ENCODE measurements at places on chromosomes 5 and 9. TPM values are rescaled to one million over a fixed set of nuclear protein-coding genes. Genes with fewer than 3 reads are reported as not detected.

The CD274 gene
- total RNA-seq = 0.62 TPM

- DNase-seq = peak; percentile 49
These were observed 47.0 kb downstream of the OLFM1 start for GRCh38 chr9:135134268-135135022.

- DNase-seq = peak; percentile 74
These were observed 15.6 kb upstream of the DAB2 start for GRCh38 chr5:39440192-39440957.

DNA sequence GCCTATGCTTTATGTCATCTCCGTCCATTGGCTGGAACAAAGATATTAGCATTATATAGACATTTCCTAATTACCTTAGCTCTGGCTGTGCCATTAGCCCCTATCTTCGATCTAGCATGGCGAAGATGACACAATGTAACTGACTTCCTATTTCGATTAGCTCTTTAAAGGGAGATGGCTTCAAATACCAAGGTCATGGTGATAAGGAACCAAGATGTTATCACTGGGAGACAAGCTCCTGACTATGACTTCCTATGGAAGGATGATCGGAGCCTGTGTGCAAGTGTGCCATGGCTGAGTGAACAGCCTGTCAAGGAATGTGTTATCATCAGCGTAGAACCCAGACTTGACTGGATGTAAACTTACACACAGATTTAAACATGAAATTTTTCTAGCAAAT lies 602.1 kb downstream of the PSAT1 start:
- DNase-seq = no peak

- DNase-seq = peak; percentile 67
These were observed 51.1 kb downstream of the C9orf152 start for GRCh38 chr9:110156902-110157301.

The BTNL9 gene
- 5.3 TPM for total RNA-seq

- DNase-seq = no peak
These were observed 44.9 kb upstream of the RAPGEF6 start for GRCh38 chr5:131679911-131680310.

DNA sequence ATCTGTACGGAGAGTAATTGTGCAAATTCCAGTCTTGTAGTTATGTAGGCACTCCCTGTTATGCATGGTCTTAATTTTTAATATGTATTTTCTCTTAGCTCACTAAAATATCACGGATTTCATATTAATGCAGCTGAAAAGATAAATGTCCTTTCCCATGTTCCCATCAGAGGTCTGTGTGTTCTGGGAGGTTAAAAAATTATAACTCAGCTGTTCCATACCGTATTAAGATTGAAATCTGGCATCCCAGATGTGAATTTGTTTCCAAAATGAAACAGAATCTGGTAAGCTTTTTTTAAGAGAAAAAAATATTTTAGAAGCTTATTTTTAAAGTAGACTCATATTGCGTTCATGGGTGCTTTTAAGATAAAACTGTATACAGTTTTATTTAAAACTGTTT lies 44.3 kb downstream of the SEMA6A start:
- peak; percentile 83 for DNase-seq

The PCDHB2 gene
- 3.2 TPM for total RNA-seq

The SLC25A48 gene
- 0.18 TPM for total RNA-seq

GRCh38 chr9:21119093-21119770 lies 22.4 kb downstream of the IFNW1 start:
- peak; percentile 56 for DNase-seq

GRCh38 chr5:112923148-112923917 lies 1.3 kb upstream of the REEP5 start:
- peak; percentile 29 for DNase-seq

GRCh38 chr5:113036826-113037225 lies 60.2 kb downstream of the DCP2 start:
- no peak for DNase-seq

- peak; percentile 91 for DNase-seq
These were observed 49.4 kb downstream of the MEF2C start for GRCh38 chr5:88833371-88834130.

The AFF4 gene
- total RNA-seq = 32.3 TPM

The TMC1 gene
- total RNA-seq = 0.49 TPM

DNA sequence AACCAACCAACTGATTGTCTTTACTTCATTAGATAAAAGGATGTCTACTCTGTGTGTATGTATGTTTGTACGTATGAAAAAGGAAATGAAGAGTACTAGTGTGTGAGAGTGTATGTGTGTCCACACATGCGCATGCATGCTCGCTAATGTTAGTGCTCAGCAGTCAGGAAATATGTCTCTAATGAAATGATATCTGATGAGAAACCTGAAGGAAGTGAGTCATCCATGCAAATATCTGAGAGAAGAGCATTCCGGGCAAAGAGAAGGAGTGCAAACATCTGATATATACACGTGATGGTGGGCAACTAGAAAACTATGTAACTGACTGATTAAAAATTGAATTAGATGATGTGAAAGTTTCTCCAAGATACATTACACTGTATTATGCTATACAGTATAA lies 29.6 kb upstream of the UGCG start:
- DNase-seq = no peak

The CTXN3 gene
- total RNA-seq = 2.8 TPM

DNA sequence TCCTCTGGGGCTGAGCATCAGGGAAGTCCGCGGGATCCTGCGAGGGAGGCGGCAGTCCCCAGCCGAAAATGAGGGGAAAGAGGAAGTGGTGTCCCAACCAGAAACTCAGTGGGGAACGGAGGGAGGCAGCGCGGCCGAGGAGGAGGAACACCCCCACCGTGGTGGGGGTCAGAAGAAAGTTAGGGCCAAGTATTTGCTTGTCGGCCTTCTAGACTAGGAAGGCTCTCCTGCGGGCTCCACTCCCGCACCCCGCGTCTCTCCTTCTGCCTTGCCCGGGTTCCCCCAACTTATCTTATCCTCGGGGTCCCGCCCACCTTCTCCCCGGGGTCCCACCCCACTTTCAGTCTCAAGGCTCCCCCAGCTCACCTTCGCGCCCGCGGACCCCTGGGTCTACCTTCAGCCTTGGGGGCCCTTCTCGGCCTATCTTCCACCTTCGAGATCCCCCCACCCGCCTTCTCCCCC lies 557 bp upstream of the PHF2 start:
- peak; percentile 69 for DNase-seq

The DPYSL3 gene
- 87.5 TPM for total RNA-seq

GRCh38 chr9:75152416-75152815 lies 64.1 kb downstream of the OSTF1 start:
- no peak for DNase-seq

- no peak for DNase-seq
These were observed 33.1 kb downstream of the NDUFAF2 start for GRCh38 chr5:60977956-60978737.

DNA sequence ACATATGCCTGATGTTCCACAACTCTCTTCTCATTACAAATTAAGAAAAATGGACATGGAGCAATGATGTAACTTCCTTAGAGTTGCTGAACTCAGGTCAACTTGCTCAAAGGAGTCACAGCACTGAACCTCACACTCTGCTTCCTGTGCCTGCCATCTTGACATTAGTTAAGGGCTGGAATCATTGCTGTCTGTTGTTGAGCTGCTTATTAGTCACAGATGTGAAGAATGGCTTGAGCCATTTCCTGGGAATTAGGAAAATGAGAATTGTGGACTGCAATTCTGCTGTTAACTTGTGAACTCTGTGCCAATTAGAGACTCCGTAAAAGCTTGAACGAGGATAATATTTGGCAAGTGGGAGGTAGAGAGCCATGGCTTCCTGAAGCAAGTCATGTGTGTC lies 212.0 kb downstream of the ADAMTS12 start:
- DNase-seq = no peak

DNA sequence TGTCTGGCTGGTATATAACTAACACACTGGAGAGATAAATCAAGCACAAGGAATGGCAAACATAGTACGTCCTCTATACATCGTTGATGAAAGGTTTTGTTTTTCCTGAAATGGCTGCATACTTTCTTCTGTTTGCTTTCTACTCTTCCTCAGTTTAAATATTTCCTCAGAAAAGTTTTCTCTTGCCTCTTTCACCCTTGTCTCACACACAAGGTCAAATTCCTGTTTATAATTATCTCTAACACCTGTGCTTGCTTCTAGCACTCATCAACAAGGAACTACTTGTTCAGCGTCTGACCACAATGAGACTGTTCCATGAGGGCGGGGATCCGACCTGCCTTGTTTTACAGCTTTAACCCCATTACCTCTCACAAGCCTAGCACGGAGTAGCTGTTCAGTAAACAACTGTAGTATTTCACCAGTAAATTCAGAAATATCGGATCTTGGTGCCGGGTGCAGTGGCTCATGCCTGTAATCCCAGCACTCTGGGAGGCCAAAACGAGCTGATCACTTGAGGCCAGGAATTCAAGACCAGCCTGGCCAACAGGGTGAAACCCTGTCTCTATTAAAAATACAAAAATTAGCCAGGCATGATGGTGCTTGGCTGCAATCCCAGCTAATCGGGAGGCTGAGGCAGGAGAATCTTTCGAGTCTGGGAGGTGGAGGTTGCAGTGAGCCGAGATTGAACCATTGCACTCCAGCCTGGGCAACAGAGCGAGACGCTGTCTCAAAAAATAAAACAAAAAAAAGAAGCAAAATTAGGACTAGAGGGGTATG lies 37.0 kb downstream of the NR6A1 start:
- peak; percentile 15 for DNase-seq

The GMCL2 gene
- not detected for total RNA-seq

The MTX3 gene
- total RNA-seq = 15.7 TPM

The ADGRV1 gene
- 0.80 TPM for total RNA-seq

DNA sequence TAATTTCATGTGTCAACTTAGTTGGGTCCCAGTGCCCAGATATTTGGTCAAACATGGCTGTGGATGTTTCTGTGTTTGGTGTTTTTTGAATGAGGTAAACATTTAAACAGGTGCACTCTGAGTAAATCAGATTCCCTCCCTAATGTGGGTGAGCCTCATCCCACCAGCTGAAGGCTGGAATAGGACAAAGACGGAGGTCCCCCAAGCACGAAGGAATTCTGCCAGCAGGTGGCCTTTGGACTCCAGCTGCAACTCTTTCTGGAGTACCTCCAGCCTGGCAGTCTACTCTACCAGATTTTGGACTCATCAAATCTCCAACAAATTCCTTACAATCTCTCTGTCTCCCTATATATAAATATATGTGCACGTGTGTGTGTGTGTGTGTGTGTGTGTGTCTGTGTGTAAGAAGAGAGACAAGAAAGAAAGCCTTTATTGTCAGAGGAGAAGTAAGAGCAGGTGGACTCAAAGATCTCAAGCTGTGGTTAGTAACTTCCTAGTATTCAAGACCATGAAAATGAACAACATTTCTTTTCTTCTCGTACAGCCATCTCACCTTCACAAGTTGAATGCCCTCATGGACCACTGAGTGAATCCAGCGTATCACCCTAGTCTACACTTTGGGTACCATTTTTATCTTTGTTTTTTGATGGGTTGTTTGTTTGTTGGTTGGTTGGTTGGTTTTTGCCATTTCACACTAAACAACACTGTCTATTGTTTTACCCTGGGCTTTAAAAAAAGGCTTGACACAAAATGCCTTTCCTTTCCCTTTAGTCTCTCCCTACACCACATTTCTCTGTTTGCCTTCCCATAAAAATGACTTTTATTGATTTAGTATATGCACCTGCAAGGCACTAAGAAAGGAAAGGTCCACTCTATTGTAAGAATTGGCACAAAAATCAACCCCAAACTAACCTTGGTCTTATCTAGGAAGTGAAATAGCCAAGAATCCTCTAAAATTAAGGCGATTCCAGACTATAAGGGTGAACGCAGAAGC lies 118.7 kb downstream of the TENT4A start:
- DNase-seq = no peak

DNA sequence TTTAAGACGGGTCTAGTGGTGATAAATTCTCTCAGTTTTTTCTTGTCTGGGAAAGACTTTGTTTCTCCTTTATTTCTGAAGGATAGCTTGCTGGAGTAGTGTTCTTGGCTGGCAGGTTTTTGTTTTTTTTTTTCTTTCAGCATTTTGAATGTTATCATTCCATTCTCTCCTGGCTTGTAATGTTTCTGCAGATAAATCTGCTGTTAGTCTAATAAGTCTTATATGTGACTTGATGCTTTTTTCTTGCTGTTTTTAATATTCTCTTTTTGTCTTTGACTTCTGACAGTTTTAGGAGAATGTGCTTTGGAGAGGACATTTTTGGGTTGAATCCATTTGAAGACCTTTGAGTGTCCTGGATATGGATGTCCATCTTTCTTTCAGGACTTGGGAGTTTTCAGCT lies 16.0 kb downstream of the HSD17B4 start:
- DNase-seq = no peak

- DNase-seq = no peak
These were observed 7.9 kb upstream of the OXCT1 start for GRCh38 chr5:41878173-41878572.

- no peak for DNase-seq
These were observed 93.2 kb downstream of the EQTN start for GRCh38 chr9:27203783-27204182.

DNA sequence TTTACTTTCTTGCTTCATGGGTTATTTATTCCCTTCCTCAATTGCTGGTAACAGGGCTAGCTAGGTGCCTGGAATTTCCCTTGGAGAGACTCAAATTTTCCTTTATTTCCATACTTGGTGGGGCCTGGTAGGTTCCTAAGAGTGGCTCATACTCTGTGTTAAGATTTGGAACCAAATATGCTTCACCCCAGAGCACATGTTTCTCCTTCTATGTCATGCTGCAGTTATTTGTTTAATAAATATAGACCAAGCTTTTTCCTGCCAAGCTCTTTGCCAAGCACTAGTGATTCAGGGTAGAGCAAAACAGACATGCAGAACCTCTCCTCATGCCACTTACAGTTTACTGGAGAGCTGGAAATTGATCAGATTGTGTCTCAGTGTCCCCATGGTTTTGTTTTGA lies 290.3 kb upstream of the SGCD start:
- peak; percentile 5 for DNase-seq

The FAM221B gene
- not detected for total RNA-seq

The SPRY4 gene
- 26.4 TPM for total RNA-seq

The DNAH5 gene
- total RNA-seq = 1.7 TPM

DNA sequence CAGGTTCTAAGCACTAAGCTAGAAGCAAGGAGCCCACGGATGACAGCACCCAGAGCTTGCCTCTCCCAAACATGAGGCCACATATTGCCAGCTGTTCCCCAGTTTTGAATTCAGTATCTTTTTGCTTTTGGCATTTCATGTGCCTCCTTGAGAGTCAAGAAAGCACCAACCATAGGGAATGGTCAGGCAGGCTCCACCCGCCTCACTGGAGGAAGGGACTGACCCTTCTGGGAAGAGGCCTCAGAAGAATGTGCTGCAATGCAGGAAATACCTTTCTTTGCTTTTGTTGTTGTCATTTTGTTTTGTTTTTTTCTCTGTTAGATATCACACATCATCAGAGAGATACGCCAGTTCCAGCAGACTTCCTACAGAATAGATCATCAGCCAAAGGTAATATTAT lies 13.7 kb upstream of the CKMT2 start:
- DNase-seq = no peak

The PCDHB16 gene
- 2.1 TPM for total RNA-seq

DNA sequence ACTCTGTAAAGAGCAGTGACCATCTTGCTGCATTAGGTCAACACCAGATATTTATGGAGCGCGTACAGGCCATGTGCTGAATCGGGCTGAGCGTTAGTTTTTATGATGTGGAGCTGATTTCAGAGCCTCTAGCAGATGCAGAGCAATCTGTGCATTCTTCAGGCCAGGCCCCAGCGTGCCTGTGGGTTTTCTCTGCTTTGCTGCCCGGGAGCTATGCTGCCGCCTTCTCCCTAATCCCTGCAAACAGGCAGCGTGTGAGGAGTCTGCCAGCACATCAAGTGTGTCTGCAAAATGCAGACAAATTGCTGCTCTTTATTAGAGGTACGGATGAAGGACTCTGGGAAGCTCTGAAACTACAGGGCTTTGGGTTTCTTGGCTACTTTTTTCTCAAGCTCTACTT lies 170.0 kb downstream of the NTRK2 start:
- peak; percentile 59 for DNase-seq

The IL31RA gene
- 0.89 TPM for total RNA-seq

Measured in muscle of leg (tissue), 16 donors.